ENCODE measurements at places on chromosomes 16 and 17.
A peak's percentile ranks its signal among the peaks of the same experiment; 100 is the strongest.

- no peak for DNase-seq
Observed at GRCh38 chr17:12463102-12463501, 202.6 kb upstream of the MYOCD start.

GRCh38 chr17:21369395-21369794, 6.8 kb upstream of the KCNJ12 start:
- DNase-seq: no peak

- DNase-seq: no peak
Observed at GRCh38 chr16:87780385-87780989, 14.7 kb upstream of the KLHDC4 start.

GRCh38 chr17:64110379-64111152, 19.4 kb downstream of the ERN1 start:
- DNase-seq: no peak

- no peak for DNase-seq
Observed at GRCh38 chr17:65457635-65458257, 103.7 kb downstream of the AXIN2 start.

- DNase-seq: peak; percentile 47
Observed at GRCh38 chr17:66520999-66521398, 218.6 kb downstream of the PRKCA start.

- peak; percentile 30 for DNase-seq
Observed at GRCh38 chr17:3892095-3892998, 506 bp downstream of the CAMKK1 start.
